ENCODE measurements at places on chromosomes 13 and 19.

DNA sequence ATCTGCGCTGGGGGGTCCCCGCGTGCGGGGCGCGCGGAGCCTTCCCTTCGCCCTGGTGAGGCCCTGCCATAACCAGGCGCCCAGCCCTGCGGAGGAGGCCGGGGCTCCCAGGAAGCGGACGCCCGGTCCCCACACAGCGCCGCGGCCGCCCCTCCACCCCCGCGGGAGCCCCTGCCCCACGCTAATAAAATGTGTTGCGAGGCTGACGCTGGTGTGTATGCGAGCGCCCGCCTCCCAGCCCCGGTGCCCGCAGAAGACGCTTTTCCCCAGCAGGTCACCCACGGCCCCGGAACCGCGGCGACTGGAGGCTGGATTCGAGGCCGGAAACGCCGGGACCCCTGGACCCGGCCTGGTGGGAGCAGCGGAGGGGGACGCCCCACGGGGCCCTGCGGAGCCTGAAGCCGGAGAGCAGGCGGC, 12.1 kb upstream of the CDC34 start:
- no peak for DNase-seq

GRCh38 chr19:9835507-9835949, 410 bp downstream of the PIN1 start:
- DNase-seq = no peak

GRCh38 chr19:42389899-42390298, at the start of gene CNFN:
TSS of gene CNFN (minus strand) at chr19:42390297. CDS start at chr19:42389037, 1,260 bp downstream.
- DNase-seq = no peak

DNA sequence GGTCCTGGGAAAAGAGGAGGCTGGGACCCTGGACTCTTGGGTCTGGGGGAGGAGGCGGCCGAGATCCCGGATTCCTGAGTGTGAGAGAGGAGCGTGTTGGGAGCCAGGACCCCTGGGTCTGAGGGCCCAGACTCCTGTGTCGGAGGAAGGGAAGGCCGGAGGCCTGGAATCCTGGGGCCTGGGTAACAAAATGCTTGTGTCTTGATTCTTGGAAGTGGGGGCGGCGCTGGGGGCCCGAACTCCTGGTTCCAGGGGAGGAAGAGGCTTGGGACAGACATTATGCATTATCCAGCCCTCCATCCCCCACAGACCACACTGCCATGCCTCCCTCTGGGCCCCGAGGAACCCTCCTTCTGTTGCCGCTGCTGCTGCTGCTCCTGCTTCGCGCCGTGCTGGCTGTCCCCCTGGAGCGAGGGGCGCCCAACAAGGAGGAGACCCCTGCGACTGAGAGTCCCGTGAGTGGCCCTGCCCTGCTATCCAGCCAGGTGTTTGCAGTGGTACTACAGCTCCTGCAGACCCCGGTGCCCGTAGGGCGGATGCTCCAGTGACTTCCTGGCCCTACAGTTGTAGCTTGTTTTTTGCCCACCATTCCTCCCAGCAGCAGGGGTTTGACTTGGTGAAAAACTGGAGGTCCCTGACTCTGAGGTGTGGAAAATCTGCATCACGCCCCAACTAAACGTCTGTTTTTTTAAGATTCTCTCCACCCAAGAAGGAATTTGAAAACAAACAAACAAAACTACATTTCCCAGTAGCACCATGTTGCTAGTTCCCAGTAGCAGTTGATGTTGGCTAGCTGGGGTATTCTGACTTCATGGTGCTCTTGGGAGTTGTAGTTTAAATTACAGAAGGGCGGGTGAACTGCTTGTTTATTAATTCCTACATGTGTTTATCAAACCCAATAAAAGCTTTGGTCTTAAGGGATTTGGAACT, 630 bp downstream of the NUCB1 start:
- DNase-seq = no peak

GRCh38 chr19:32599736-32600157, 18.8 kb downstream of the PDCD5 start:
- DNase-seq = peak; percentile 11

GRCh38 chr13:87792878-87793277, 121.7 kb downstream of the SLITRK5 start:
- no peak for DNase-seq

DNA sequence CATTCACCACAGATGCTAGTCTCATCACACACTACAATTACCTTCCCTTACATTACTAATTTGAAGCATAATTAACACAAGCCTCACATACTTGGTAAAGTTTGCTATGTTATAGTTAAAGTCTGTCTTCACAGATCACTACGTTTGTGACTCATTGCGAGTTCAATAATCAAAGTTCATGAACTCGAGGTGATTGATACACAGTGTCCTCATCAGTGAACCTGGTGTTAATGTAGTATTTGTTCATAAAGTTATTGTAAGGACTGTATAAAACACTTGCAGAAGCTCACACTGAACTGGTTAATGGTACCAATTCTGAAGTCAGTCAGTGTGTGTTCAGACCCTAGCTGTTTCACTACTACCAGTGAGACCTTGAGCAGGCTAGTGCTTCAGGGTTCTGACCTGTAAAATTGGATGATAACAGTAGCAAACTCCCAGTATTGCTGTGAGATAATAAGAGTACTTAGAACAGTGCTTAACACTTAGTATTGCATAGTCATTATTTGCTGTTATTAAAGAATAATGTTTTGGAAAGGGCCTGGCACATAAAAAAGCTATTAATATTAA, 313.3 kb downstream of the LIG4 start:
- no peak for DNase-seq

- DNase-seq = no peak
These were observed 5.5 kb downstream of the SIN3B start for GRCh38 chr19:16834747-16835146.

DNA sequence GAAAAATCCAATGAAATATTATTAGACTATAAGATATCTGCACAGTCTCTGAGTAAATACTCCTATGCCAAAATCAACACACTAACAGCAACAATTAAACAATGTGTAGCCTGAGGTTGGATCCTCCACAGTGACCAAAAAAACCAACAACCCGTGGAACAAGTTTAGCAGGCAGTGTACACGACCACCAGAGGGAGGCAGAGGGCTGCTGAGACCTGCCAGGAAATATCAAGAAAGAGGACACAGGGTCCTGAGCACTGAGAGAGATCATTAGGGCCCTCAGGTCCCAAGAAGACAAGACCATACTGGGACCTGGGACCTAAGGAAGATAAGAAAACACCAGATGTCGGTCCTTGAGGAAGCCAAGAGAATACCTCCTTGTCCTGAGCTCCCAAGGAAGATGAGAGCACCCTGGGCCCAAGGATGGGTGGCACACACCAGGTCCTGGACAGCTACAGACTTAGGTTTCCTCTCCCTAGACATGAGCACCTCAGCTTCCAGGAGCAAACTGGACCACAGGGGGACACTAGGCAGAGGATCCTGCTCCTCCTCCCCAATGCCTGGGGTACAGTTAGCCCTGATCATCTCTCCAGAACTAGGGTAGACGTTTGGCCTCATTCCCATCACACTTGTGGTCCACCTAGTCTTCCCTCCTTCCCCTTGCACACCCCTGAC, 822 bp upstream of the ZNF274 start:
- no peak for DNase-seq

- DNase-seq = no peak
These were observed 37.2 kb downstream of the ZFR2 start for GRCh38 chr19:3831601-3832000.

DNA sequence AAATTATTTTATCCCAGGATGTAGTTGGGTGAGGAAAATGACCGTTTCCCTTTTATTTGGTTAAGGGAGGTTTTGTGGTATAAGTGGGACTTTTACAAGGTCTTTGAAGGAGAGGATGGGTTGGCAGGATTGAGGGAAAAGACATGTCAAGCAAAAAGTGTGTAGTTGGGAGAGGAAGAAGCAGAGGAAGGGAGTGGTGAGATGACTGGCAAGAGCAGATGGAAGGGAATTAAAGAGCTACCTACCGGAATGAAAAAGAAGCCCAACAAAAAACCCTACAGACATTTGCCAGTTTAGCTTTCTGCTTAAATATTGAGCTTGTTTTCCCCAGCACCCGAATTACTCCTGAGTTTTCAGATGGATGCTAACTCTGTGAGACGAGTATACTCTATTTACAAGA, 19.6 kb downstream of the FRY start:
- DNase-seq = no peak

GRCh38 chr13:105220063-105220462, 1315.4 kb downstream of the EFNB2 start:
- DNase-seq = no peak

Data from cerebellar nuclear complex (tissue), 1 donor.